ENCODE measurements at places on chromosomes 5 and 9.

GRCh38 chr5:132639706-132640130, 18.3 kb upstream of the IL13 start:
- DNase-seq, result no peak

DNA sequence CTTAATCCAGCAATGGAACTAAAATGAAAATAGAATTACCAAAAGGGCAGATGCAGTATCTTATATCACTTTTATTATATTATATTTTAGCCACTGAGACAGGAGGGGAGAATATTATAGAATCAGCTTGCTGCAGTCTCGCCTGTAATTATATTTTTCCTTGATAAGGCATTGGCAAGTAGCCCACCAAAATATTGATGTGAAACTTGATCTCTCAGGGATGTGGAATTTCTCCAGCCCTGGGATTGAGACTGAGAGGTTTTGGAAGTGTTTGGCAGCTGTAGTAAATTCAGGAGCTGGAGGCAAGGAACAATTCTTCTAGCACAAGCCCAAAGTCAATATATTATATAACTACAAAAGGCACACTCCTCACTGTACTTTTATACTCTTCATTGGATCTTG, 142.1 kb upstream of the ADAMTSL1 start:
- no peak for DNase-seq

GRCh38 chr5:179817890-179818745, 2.6 kb upstream of the SQSTM1 start:
- peak; percentile 0 for DNase-seq

DNA sequence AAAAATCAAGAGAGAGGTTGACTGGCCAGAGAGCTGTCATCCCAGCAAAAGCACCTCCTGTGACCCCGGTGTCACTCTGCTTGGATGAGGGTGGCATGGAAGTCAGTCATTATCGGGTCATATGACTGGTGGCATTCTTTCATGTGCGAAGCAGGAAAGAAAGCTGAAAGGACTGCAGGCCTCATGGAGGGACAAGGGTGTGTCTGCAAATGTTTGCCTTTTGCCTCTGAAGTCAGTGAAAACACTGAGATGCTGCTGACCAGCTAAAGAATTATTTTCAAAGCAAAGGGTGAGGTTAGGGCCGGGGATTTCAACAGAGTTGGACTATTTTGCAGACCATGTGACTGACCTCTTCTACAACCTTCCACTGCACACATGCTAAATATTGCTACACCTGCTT, 298.3 kb downstream of the CSNK1G3 start:
- DNase-seq, result no peak

GRCh38 chr9:35700031-35700430, 10.3 kb upstream of the TPM2 start:
- no peak for DNase-seq

GRCh38 chr9:137411645-137412380, 11.1 kb downstream of the EXD3 start:
- no peak for DNase-seq

- no peak for DNase-seq
Measured at GRCh38 chr5:159533197-159533596, 202.9 kb upstream of the IL12B start.

DNA sequence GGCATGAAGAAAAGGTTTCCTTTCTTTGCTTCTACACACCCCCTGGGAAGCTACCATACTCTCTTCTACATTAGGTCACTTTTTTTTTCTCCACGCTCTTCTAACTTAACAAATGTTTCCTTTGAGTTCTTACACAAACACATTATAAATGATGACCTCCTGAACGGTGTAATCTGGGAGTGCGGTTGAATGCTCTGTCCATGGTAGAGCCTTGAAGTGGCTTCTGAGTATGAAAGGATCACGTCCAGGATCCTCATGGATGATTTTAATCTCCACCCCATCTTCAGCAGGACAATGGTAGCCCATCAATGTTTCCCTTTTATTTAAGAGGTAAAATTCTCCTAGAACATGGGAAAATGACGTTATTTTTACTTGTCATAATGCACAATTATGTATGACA, 587.3 kb downstream of the SEMA5A start:
- DNase-seq, result no peak

DNA sequence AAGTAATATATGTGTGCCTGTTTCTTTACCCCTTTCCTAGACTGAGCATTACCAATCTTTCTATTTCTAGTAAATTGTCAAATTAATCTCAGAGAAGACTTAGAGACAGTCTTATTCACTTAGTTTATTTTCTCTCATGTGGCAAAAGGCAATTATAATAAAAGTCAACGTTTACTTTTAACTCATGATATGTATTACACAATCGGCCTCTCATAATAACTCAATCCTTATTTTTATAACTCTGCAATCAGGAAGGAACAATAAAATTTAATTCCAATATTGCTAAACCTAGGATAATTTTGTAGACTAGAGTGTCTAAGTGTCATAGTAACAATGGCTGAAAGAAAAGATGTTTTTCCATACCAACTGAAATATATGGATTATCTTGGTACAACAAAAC, 214.6 kb downstream of the PDE4D start:
- DNase-seq, result no peak

DNA sequence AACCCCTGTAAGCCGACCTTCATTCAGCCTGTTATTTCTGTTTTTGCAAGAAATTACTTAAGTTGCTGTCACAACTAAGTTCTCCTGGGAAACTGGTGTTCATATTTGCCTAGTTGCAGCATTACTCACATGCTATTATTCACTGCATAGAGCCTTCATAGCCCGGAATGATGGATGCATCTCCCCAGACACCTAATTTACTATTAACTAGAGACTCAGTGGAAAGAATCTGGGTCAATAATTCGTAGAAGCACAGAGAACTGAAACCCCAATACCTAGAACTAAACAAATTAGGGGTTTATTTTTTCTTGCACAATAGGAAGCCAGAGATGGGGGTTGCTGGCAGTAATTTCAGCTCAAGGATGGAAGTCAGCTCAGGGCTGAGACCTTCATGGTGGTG, 45.7 kb upstream of the FAM170A start:
- DNase-seq, result no peak

DNA sequence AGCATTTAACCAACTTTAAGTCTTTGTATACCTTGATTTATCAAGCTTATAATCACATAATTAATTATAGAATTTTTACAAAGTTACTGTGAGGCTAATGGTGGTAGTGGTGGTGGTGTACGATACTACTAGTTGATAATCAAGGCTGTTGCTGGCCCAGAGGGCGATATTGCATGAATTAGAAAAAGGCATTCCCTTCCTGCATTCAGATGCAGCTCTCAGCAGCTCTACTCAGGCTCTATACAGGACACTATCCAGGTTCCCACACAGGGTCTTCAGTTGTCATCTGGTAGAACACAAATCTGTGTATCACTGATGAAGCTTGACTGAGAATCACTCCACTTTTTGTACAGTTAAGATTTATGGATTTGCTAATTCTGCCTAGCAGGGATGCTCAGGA, 562.8 kb upstream of the C9orf72 start:
- DNase-seq, result no peak
